ENCODE measurements at places on chromosomes 11 and 22.

GRCh38 chr11:134731213-134731961 is 319.3 kb upstream of the B3GAT1 start:
- DNase-seq, result no peak

DNA sequence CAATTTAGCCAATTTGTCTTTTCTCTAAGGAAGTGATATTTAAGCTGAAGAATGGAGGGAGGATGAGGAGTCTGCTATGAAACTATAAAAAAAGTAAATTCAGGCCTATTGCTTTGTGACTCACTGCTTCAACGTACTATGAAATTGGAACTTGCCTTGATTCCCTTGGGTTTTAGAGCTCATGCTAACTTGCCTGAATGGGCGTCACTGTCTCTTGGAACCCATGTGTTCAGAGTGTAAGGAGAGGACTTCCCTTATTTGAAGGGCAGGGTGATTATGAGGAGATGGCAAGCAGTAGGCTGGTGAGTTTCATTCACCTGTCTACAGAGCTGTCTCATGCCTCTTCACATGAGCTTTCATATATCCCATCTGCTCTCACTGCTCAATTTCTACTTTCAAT is 28.7 kb upstream of the WT1 start:
- no peak for DNase-seq

DNA sequence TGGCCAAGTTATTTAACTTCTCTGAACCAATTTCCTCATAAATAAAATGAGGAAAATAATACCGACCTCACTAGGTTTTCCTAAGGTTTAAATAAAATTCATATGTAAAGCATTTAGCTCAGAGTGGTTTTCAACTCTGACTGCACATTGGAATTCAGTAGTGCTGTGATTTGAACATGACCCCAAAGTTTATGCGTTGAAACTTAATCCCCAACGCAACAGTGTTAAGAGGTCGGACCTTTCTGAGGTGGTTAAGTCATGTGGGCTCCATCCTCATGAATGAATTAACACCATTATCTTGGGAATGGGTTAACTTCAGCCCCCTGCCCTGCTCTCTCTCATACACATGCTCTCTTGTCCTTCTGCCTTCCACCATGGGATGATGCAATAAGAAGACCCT is 322.2 kb downstream of the AASDHPPT start:
- no peak for DNase-seq

DNA sequence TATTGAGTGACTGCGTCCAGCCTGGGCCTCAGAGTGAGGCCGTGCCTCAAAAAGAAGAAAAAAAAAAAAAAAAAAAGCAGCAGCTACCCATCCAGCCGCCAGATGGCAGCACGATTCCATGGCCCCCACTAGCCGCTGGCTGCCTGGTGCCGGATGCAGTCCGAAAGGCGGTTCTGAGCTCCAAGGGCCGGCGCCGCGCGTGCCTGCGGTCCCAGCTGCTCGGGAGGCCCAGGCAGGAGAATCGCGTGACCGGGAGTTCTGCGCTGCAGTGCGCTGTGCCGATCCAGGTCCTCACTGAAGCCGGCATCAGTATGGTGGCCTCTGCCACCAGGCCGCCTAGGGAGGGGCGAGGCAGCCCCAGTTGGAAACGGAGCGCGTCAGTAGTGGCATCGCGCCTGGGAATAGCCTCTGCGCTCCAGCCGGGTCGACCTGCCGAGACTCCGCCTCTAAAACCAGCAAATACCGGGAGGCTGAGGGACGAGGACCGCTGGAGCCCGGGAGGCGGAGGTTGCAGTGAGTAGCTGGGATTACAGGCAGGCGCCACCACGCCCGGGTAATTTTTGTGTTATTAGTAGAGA is 19.3 kb downstream of the SCARF2 start:
- DNase-seq, result peak; percentile 71

- no peak for DNase-seq
These were observed 34.5 kb downstream of the CELF1 start for GRCh38 chr11:47518212-47518964.

- peak; percentile 78 for DNase-seq
These were observed 168.9 kb downstream of the MN1 start for GRCh38 chr22:27632451-27633295.

- DNase-seq, result no peak
These were observed 14.3 kb upstream of the C11orf96 start for GRCh38 chr11:43927925-43928707.

- DNase-seq, result peak; percentile 38
These were observed 142.9 kb downstream of the CRYBB2 start for GRCh38 chr22:25362215-25362882.

DNA sequence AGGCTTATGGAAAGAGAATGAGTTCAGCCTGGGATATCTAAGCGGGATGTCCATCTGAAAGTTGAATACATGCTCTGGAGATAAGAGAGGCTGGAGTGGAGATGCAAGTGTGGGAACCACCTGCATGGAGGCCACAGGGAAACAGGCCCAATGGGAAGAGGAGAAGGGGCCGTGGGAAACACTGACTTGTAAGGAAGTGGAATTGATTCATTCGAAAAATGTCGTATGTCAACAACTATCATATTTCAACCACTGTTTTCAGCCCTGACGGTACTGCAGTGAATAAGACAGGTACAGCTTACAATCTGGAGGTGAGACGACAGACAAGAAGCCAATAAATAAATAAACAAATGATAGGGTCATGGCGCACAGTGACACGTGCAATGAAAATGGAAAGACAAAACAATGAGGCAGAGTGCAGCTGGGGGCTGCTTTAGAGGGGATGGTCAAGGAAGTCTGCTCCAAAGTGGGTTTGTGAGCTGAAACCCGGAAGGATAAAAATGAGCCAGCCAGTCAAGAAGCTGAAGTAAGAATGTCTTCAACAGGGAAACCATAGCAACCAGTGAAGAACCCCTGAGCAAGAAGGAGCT is 35.9 kb downstream of the EFCAB6 start:
- DNase-seq, result peak; percentile 82

DNA sequence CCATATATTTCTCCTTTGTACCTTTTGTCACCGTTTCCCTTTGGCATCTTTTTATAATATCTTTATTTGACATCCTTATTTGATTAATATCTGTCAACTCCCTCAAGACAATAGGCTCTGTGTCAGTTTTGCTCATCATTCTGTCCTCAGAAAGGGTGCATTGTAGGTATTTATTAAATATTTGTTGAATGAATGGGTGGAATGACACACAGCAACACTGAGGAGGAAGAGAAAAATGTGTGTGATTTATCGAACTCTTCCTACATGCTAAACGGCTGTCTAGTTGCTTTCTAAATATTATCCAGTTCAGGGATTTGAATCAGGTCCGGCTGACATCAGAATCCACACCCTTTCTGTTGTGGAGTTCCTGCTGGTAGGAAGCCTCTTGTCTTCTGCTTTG is 98.2 kb downstream of the NAV2 start:
- no peak for DNase-seq

DNA sequence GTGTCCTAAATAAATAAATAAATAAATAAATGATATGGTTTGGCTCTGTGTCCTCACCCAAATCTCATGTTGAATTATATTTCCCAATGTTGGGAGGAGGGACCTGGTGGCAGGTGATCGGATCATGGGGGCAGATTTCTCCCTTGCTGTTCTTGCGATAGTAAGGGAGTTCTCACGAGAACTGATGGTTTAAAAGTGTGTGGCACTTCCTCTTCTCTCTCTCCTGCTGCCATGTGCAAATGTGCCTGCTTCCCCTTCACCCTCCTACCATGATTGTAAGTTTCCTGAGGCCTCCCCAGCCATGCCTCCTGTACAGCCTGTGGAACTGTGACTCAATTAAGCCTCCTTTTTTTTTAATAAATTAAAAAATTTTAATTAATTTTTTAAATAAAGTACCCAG is 138.2 kb downstream of the FBXO7 start:
- DNase-seq, result no peak

- DNase-seq, result no peak
These were observed 1.7 kb downstream of the OSBPL5 start for GRCh38 chr11:3163241-3163981.

DNA sequence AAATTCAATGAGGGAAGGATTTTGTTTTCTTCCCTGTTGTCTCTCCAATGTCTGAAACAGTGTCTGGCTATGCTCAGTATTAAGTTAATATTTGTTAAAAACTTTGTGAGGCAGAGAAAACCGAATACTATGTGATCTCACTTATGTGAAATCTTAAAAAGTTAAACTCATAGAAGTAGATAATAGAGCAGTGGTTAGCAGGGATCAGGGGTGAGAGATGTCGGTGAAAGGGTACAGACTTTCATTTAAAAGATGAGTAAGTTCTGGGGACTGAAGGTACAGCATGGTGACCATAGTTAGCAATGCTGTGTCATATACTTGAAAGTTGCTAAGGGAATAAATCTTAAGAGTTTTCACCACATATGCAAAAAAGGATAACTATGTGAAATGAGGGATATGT is 244.6 kb downstream of the AASDHPPT start:
- no peak for DNase-seq

DNA sequence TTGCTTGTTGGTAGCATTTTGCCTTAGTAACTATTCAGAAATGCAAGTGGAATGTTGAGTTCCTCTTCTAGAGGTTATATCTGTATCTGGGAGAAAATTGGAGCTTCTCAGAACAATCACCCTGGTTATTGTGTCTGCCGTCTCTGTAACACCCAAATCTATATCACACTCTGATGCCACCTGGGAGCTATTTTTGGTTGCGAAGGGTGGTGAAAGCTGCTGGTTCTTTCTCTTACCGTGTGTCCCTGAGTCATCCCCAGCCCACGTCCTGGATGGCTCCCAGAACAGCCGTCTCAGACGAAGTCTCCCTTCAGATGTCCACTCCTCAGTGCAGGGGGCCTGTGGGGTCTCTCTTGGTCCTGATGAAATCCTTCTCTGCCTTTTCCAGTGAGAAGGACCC is 83.5 kb downstream of the C22orf31 start:
- peak; percentile 70 for DNase-seq

DNA sequence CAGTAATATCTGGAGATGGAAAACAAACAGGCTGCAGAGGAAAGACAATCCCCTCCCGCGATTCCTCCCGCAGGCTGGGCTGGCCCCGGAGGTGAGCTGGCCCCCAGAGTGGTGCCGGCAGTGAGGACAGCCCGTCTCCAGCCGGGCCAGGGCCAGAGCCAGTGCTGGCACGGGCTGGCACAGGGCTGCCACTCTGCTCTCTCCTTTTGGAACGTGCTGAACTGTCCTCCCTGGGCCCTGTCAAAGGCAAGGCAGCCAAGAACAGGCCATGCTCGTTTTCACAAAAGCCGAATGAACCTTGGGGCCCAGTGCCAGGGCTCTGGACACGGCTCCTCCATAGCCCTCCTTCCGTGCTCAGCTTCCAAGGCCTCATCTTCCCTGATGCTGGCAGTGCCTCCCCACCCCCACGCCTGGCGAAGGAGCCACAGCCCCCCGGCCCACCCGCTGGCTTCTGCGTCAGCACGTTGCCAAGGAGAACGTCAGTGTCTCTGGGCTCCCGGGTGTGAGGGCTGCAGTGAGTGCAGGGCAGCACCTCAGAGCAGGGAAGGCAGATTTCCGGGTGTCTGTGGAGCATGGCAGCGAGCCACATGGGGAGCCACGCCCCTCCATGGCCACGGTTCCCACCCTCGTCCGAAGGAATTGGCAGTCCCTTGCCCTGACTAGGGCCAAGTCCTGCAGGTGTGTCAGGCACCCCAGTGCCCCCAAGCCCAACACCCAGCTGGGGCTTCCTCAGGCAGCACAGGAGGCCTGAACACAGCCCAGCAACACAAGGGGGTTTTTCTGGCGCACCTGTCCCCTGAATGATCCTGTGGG is 28.6 kb downstream of the GNAZ start:
- no peak for DNase-seq

DNA sequence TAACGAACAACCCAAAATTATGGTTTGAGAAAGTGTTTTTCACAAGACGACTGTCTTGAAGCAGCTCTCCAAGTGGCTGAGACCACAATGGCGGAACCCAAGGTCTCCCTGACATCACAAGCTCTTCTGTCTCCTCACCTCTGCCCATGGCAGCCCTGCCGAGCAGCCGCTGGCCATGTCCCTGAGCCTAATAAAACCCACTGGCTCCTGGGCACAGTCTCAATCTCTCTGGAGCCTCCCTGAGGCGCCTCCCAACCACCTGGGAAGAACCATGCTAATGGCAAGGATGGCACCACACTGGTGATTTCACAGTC is 50.0 kb downstream of the CLTCL1 start:
- DNase-seq, result no peak

DNA sequence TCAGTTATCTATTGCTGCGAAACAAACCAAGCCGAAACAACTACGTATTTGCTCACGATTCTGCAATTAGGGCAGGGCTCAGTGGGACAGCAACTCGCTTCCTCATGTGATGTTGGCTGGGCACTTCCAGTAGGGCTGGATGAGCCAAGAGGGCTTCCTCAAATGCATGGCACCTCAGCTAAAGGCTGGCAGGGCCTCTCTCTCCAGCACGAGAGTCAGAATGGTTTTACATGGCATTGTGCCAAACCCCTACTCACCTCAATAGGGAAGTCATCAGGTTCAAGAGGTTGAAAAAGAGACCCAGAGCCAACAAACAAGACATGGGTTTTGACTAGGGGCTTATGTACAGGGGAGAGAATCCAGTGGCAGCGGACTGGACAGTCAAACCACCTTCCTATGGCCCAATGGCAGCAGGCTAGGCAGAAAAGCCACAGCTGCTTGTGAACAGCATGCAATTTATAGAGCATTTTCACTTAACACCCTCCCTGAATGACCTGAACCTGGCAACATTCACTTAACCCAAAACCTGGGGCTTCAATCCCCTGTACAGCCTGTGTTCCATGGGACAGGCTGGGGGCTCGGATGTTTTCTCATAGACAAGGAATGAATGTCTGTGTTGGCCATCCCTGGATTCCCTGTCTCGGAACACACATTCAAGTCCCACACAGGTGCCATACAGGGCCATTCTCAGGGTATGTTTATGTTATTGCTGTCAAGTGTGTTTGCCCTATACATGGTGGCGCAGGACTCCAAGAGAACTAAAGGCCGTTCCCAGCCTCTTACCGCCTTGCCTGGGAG is 154.2 kb upstream of the NAV2 start:
- no peak for DNase-seq

DNA sequence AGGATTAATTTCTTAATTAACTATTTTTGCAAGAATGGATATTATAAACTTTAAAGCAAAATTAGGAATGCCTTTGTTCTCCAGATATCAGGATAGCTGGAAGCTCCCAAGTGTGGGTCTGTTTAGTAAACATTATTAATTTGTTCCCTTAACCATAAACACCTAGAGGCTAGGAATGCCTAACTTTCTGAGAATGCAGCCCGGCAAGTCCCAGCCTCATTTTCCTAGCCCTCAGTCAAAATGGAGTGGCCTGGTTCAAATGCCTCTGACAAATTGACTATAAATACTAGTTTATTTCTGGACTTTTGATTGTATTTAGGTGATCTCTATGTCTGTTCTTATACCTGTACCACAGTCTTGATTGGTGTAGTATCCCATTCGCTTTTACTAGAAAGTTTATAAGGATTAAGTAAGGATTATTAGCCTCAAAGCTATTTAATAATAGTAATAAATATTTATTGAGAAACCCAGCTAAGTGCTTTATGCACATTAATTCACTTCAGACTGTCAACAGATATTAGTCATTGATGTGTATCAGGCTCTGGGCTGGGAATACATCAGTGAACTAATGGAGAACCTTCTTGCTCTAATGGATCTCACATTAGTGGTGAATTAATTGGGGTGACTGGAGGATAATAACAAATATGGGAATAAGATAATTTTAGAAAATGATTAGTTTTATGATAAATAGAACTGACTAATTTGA is 25.8 kb downstream of the PPME1 start:
- peak; percentile 7 for DNase-seq

GRCh38 chr11:80031014-80031600 is 590.3 kb upstream of the TENM4 start:
- DNase-seq, result no peak

Data from epithelial cell of esophagus (primary cell).